ENCODE measurements at places on chromosomes 5 and 9.

GRCh38 chr5:126971455-126972031 is 58.8 kb downstream of the MARCHF3 start:
- DNase-seq: no peak

DNA sequence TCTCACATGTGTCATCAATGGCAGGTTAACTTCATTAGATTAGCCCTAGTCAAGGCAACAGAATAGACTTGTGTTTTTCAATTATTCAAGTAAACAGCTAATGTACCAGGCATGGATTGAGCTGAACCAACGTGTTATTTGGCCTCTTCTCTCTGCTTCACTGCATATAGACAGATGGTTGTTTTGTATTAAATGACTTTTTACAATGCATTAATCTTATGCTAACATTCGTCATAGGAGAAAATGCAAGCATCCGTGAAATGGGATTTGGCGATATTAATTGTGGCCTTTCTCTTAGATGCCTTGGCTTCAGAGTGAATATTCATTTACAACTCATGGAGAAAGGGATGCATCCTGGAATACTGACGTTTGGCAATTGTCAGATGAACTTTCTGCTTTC is 208.0 kb downstream of the KCTD16 start:
- no peak for DNase-seq

- no peak for DNase-seq
Observed at GRCh38 chr9:133591116-133591910, 17.9 kb downstream of the FAM163B start.

GRCh38 chr5:74019923-74020322 is 393.9 kb downstream of the ARHGEF28 start:
- DNase-seq: no peak

GRCh38 chr9:108961151-108961550 is 27.0 kb downstream of the ABITRAM start:
- DNase-seq: no peak

All from GM06990 (cell line).